CD4-positive, alpha-beta T cell (primary cell): ENCODE measurements at places on chromosomes 16 and 17.
A peak's percentile ranks its signal among the peaks of the same experiment; 100 is the strongest.

DNA sequence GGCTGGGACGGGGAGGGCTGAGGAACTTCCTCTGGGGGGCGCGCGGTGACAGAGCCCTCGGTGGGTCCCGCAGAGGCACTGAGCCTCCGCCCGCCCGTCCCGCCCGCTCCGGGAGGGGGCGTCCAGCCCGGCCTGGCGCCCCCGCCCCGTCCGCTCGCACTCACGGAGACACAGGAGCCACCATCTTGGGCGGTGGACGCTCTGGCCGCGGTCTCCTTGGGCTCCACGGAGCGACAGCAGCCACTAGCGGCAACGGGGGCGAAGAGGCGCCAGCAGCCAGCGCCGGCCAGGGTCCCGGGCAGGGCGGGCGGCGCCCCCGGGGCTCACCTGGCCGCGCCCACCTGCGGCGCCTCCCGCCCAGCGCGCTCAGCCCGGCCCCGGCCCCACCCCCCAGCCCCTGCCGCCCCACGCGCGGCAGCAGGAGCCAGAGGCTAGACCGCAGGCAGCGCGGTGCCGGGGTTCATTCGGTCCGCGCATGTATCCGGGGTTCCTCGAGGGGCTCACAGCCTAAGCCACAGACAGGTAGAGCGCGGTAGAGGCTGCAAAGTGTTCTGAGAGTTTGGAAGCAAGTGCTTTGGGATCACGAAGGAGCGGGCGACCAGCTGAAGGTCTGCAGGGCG is at the start of gene C17orf113:
TSS of gene C17orf113 (minus strand) at position 209 of the 620 bp plus-strand sequence. CDS start 7,225 bp downstream, outside the sequence.
- peak; percentile 39 for DNase-seq

GRCh38 chr16:11254913-11255736 is 879 bp downstream of the SOCS1 start:
- peak; percentile 77 for DNase-seq

GRCh38 chr17:8332688-8333087 is 7.0 kb upstream of the ODF4 start:
- no peak for DNase-seq

DNA sequence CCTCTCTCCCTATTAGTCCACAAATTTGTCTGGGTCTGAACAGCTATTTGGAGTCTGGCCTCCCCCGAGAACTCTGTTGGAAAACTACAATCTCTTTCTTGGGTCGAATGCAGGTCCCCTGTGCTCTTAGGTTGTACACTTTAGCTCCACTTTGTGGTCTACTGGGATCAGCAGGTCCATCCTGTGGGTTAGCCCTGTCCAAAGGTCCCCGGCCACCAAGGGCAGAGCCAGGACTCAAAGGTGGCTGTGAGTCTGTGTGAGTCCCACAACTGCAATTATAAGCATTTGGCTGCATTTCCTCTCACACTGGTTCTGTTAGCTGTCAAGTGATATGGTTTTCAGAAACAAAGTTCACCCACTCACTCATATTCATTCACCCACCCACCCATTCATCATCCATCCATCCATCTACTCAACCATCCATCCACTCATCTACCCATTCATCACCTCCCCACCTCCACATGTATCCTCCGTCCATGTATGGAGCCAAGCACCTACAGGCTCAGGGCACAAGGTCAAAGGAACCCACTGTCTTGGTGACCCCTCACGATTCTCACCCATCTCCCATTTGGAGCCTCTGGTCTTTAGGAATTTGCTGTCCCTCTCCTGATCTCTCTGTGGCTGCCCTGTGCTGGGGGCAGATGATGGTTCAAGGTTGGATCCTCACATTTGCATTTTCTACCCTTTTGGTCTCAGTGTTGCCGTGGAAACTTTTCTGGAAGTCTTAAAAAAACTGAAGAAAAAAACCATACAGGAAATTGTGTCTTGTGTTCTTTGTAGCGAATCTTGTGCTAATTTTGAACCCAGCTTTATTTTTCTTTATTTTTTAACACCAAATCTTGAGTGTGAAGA is 45.8 kb downstream of the IRF8 start:
- DNase-seq: no peak
